Epithelial cell of proximal tubule (primary cell): ENCODE measurements at places on chromosomes 16 and 17. TPM values are rescaled to one million over a fixed set of nuclear protein-coding genes. Genes with fewer than 3 reads are reported as not detected.

Gene GPR142
- total RNA-seq: not detected in 2 replicates

Gene TAT
- total RNA-seq: not detected in 2 replicates

Gene TBC1D3C
- not detected in 2 replicates for total RNA-seq

Gene KRTAP2-2
- not detected in 2 replicates for total RNA-seq

Gene MEIOB
- total RNA-seq: 2.1 and 6.4 TPM in 2 replicates

Gene PLXDC1
- total RNA-seq: not detected in 2 replicates

Gene DRC7
- total RNA-seq: not detected in 2 replicates
